ENCODE measurements at places on chromosomes 12 and 14. TPM values are rescaled to one million over a fixed set of nuclear protein-coding genes. Genes with fewer than 3 reads are reported as not detected.

DNA sequence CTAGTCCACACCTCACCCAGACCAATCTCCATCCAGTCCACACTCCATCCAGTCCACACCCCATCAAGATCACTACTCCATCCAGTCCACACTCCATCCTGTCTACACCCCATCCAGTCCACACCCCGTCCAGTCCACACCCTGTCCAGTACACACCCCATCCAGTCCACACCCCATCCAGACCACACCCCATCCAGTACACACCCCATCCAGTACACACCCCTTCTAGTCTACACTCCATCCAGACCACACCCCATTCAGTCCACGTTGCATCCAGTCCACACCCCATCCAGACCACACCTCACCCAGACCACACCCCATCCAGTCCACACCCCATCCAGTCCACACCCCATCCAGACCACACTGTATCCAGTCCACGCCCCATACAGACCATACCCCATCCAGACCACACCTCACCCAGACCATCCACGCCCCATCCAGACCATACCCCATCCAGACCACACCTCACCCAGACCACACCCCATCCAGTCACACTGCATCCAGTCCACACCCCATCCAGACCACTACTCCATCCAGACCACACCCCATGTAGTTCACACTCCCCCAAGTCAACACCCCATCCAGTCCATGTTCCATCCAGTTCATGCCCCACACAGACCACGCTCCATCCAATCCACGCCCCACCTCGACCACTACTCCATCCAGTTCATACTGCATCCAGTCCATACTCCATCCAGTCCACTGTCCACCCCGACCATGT is 116.6 kb upstream of the RTL1 start:
- H3K27me3 ChIP-seq, result no peaks in the 10 kb centered on the region
- DNase-seq, result peak; percentile 21
- H3K27ac ChIP-seq, result no peak overlapping the region
- no peaks in the 10 kb centered on the region for H3K36me3 ChIP-seq

Gene DTX1
- 4.9 TPM for total RNA-seq

- H3K36me3 ChIP-seq, result no peaks in the 10 kb centered on the region
- no peak for DNase-seq
- H3K4me3 ChIP-seq, result no peak overlapping the region
- no peak overlapping the region for H3K27ac ChIP-seq
- no peaks in the 10 kb centered on the region for H3K4me1 ChIP-seq
Measured at GRCh38 chr14:82341261-82341810, 807.7 kb upstream of the SEL1L start.

- H3K27me3 ChIP-seq, result no peaks in the 10 kb centered on the region
- no peak for DNase-seq
- H3K4me3 ChIP-seq, result no peak overlapping the region
- no peak overlapping the region for H3K27ac ChIP-seq
Measured at GRCh38 chr14:69181491-69181890, 9.8 kb upstream of the EXD2 start.

GRCh38 chr14:89279649-89280232 is 137.3 kb downstream of the FOXN3 start:
- H3K36me3 ChIP-seq, result no peaks in the 10 kb centered on the region
- no peak overlapping the region for H3K4me3 ChIP-seq
- no peak overlapping the region for H3K27ac ChIP-seq
- DNase-seq, result peak; percentile 38

DNA sequence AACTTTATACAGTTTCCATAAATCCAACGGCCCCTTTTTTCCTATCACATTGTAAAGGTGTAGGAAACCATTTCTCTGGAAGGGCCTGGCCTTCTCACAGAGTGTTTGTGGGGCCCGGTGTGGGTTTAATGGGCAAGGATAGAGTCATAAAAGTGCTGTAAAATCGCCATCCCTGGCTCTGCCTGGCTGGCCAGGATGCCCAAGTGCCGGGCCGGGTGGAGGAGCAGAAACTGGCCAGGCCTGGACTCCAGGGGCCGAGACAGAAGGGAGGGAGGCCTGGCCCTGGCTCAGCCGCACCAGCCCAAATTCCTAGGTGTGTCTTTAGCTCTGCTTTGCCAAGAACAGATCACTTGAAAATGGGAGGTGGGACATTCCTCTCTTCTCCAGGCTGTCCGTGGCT is 77.1 kb upstream of the DICER1 start:
- H3K4me1 ChIP-seq, result no peaks in the 10 kb centered on the region
- H3K36me3 ChIP-seq, result no peaks in the 10 kb centered on the region
- no peak overlapping the region for H3K4me3 ChIP-seq
- no peaks in the 10 kb centered on the region for H3K27me3 ChIP-seq
- H3K27ac ChIP-seq, result peak overlapping the region; percentile 88
- DNase-seq, result no peak

GRCh38 chr12:817941-818600 is 65.7 kb downstream of the WNK1 start:
- H3K4me3 ChIP-seq, result no peak overlapping the region
- DNase-seq, result no peak
- no peaks in the 10 kb centered on the region for H3K27me3 ChIP-seq
- H3K27ac ChIP-seq, result no peak overlapping the region

Gene NRXN3
- total RNA-seq, result 2.4 TPM

Gene GYS2
- not detected for total RNA-seq

Gene PMCH
- total RNA-seq, result not detected

GRCh38 chr12:115835445-115835844 is 442.0 kb downstream of the MED13L start:
- H3K27ac ChIP-seq, result no peak overlapping the region
- H3K36me3 ChIP-seq, result no peaks in the 10 kb centered on the region
- no peak for DNase-seq
- no peaks in the 10 kb centered on the region for H3K4me1 ChIP-seq

DNA sequence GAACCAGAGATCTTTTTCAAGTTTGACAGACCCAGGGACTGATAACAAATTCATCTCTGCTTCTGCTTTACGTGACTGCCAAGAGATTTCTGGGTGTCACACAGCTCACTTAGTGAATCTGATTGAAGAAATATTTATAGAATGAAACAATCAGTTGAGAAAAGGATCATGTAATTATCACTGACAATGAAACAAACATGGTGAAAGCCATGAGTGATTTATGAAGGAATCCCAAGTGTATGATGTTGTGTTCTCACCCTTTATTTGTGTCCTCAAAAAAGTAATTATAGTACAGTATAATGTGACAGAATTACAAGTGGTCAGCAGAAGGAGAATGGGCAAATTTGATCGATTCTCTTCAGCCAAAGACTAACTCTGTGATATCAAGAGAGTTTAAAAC is 177.3 kb downstream of the BMP4 start:
- H3K27me3 ChIP-seq, result no peaks in the 10 kb centered on the region
- H3K36me3 ChIP-seq, result no peaks in the 10 kb centered on the region
- H3K4me1 ChIP-seq, result no peaks in the 10 kb centered on the region
- DNase-seq, result no peak
- H3K27ac ChIP-seq, result no peak overlapping the region

Gene SYNDIG1L
- 0.13 TPM for total RNA-seq

Gene PLEKHG7
- 1.5 TPM for total RNA-seq

Gene NTS
- 0.82 TPM for total RNA-seq

- H3K36me3 ChIP-seq, result no peaks in the 10 kb centered on the region
- H3K4me1 ChIP-seq, result peaks cover 7% of the 10 kb centered on the region
- DNase-seq, result no peak
- no peak overlapping the region for H3K4me3 ChIP-seq
- H3K27ac ChIP-seq, result no peak overlapping the region
- no peaks in the 10 kb centered on the region for H3K27me3 ChIP-seq
Measured at GRCh38 chr12:118064608-118065007, 3.6 kb upstream of the WSB2 start.

DNA sequence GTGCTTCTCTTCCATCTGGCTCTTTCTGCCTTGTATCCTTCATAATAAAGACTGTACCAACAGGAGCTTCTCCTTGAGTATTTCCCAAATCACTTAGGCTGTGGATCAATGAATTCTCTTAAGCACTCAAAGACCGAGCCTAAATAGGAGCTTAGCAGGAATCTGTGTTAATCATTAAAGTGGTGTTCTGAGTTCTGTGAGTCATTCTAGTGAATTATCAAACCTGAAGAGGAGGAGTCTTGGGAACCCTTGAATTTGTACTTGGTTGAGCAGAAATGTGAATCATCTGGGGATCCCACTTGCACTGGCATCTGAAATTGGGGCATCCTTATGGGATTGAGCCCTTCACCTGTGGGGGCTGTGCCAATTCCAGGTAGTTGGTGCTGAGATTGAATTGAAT is 946.2 kb downstream of the BCL11B start:
- H3K27ac ChIP-seq, result no peak overlapping the region
- H3K27me3 ChIP-seq, result no peaks in the 10 kb centered on the region
- peak; percentile 65 for DNase-seq
- H3K36me3 ChIP-seq, result no peaks in the 10 kb centered on the region
- H3K4me1 ChIP-seq, result no peaks in the 10 kb centered on the region

- H3K4me1 ChIP-seq, result no peaks in the 10 kb centered on the region
- H3K27ac ChIP-seq, result no peak overlapping the region
- H3K27me3 ChIP-seq, result no peaks in the 10 kb centered on the region
- no peak for DNase-seq
- H3K4me3 ChIP-seq, result no peak overlapping the region
Measured at GRCh38 chr14:95835121-95835730, 41.4 kb upstream of the TUNAR start.

DNA sequence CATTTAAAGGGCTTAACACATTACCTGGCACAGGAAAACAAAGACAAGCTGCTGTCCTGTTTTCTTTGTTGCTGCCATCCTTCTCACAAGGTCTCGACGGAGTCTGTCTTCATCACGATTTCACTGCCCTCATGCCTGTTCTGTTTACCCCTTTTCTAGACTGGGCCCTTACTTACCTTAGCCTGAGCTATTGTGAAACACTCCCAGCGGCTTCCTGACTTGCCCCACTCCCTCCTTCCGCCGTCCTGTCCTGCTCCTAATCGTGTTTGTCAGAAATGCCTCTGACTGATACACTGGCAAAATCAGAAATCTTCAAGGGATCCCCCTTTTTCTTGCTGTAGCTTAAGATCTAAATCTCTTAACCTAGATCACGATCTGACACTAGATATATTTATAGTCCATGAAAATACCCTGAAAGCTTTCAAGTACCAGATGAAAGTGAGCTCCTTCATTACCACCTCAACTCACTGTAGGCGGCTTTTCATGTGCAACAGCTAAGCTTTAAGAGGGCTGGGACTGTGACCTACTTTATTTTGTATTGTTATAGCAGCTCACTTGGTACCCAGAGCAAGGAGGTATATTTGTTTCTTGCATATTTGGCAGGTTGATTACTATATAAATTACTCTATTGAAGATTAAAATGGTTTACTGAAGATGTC is 32.1 kb downstream of the TECPR2 start:
- no peak for DNase-seq
- H3K4me3 ChIP-seq, result no peak overlapping the region
- no peak overlapping the region for H3K27ac ChIP-seq
- no peaks in the 10 kb centered on the region for H3K36me3 ChIP-seq
- no peaks in the 10 kb centered on the region for H3K4me1 ChIP-seq

Gene PAPLN
- 132 TPM for total RNA-seq

Gene TCL1B
- total RNA-seq, result not detected

GRCh38 chr14:36773136-36773540 is 111.5 kb downstream of the PAX9 start:
- H3K27me3 ChIP-seq, result no peaks in the 10 kb centered on the region
- no peak overlapping the region for H3K4me3 ChIP-seq
- H3K27ac ChIP-seq, result no peak overlapping the region

Gene KLHL33
- 0.72 TPM for total RNA-seq

Measured in kidney (tissue), 22 donors.